ENCODE measurements at places on chromosomes 5 and 9.
A peak's percentile ranks its signal among the peaks of the same experiment; 100 is the strongest.

DNA sequence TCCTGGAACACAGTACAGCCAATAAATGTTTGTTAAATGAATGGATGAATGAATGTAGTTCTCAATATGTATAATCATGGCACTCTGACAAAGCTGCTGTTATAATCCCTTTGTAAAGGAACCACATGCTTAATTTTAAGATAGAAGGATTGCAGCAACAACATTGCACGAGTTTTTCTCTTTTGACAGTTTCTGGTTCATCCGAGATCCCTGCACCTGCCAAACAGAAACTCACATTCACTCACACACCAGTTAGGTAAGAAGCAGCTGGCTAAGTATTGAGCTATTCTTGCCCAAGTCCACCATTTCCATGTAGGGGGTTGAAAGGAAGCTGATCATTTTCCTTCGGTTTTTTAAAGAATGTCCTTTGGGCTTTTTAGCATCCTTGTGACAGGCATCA lies 133.7 kb upstream of the MAP1B start:
- no peak for DNase-seq

- DNase-seq = no peak
Observed at GRCh38 chr9:93595861-93596365, 19.5 kb downstream of the PHF2 start.

GRCh38 chr9:129336601-129337331 lies 158.7 kb upstream of the IER5L start:
- no peak for DNase-seq

GRCh38 chr5:180127682-180128670 lies 56.4 kb upstream of the RNF130 start:
- DNase-seq = no peak

GRCh38 chr5:64869419-64869818 lies 100.7 kb downstream of the CWC27 start:
- peak; percentile 35 for DNase-seq

DNA sequence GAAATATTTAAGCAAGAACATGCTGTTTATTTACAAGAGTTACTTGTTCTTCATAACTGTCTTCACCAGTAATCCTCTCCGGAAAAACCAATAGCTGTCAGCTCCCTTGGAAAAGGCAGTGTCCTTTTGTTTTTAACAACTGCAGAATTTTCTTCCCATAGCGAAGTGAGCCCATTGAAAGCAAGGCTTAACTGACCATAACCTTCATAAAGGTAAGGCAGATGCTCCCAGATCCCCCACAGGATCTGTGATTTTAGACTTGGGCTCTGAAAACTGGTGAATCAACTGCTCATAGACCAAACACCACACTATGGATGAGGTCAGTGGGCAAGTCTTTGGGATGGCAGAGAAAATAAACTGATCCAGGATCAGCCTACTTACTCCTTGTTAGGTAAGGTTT lies 155.0 kb downstream of the GLIS3 start:
- no peak for DNase-seq

DNA sequence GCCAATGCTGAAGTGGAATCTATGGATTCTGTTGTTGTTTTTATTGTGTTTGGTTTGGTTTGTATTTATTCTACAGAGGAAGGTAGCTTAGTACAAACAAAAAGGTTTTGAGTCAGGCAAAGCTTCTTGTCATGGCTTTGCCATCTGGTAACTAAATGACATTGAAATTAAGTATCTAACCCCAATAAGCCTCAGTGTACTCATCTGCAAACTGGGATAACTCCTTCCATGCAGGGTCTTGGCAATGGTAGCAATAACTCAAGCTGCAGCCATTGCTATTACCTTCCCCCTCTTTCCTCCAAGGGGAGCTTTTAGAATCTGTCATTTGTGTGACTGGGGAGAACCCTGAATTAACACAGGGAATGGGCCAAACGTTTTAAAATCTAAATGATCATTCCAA lies 79.7 kb downstream of the PLAC8L1 start:
- no peak for DNase-seq

DNA sequence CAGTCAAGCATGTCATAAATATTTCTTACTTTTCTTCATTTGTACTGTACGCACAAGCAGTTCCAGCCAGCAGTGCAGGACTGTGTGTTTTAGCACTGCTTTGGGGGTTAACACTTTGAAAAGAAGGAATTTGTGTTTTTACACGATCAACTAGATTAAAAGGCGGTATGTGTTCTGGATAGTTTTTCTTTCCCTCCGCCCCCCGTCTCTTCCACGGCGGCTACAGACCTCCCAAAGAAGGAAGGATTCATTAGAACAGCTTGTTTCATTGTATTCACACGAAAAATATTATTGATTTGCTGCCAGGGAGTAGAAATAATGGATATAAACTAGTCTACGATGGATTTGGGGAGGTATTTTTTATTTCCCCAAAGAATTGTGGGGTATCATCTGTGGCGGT lies 336.8 kb upstream of the RFX3 start:
- no peak for DNase-seq

DNA sequence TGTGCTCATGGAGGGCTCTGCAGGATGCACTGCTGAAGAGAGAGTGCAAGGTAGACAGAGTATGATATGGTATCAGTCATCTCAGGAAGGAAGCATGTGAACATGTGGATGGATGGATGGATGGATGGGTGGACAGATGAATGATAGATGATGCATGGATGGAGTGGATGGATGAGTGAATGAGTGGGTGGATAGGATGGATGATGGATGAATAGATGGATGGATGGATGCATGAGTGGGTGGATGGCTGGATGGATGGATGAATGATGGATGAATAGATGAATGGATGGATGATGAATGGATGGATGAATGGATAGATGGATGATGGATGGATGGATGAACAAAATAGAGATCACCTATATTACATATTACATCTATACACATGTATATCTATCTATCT lies 341.3 kb downstream of the DRD1 start:
- DNase-seq = no peak

DNA sequence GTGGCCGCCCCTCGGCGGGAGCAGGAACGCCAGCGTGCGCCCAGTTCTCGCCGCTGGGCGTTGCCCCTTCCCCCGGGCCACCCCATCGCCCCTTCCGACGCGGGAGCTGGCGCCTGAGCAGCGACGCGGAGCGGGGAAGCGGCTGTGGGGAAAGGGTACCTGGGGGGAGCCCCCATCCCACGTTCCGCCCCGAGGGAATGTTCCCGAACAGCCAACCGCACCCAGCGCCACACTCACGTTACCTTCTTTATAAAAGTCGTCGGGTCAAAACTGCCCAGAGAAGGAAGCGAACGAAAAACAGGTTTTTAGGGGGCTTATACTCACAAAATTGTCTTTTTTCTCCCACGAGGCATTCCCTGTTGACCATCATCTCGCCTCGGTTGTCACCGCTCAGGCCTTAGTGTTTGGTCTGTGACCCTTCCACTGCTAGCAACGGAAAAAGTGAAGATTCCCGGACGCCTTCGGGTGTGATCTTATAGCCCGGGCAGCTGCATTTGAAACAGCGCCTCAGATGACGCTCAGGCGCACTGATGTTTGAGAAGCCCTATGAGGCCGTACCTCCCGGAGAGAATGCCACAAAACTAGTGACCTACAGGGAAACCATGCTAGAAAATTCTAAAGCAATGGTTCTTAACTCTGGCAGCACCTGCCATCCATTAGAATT lies 475 bp upstream of the GOLM1 start:
- DNase-seq = peak; percentile 48

DNA sequence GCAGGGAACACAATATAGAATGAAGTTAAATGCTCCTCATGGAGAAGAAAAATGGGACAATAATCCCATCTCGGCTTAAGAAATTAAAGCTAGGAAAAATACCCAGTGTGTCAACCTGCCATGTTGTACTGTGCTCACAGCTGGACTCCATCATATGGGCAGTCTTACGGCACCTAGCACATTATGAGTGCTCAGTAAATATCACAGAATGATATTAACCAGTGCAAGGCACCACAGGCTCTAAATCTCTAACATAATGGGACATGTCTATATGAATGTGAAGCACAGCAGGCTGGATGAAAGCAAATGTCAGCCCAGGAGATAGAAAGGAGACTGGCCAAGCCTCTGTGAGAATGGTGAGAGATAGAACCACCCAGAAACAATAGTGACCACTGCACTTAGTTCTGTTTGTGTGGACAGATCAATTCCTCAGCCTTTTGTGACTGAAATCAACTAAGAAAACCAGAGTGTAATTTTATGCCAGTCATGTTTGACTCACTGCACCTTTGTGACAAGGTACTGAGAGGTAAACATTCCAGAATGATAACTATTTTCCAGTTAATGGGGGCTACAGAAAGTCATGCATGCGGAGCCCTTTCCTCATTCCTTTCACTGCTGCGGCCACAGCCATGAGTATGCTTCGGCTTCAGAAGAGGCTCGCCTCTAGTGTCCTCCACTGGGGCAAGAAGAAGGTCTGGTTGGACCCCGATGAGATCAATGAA lies 140.4 kb upstream of the CDH6 start:
- DNase-seq = no peak

DNA sequence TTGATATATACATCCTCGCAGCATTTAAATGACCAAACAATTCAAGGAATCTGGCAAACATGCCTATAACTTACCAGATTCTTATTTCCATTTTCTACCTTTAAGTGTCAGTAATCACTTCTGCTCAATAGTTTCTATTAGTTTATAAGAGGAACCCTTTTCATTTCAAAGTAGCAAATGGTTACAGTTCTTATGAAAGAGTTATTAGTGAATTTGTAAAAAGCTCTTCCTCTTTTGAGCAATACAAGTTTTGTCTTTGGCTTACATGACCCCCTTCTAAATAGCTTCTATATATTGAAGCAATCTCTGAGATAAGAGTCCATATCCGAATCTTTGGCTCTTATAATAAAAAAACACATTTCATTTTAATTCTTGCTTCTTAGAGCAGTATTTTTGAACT lies 42.0 kb downstream of the ELL2 start:
- no peak for DNase-seq

Measured in NCI-H82 (cell line).